ENCODE measurements at places on chromosomes 5 and 9.
A peak's percentile ranks its signal among the peaks of the same experiment; 100 is the strongest.

GRCh38 chr9:20925256-20926045, 106.0 kb downstream of the HACD4 start:
- DNase-seq, result no peak

- DNase-seq, result no peak
Measured at GRCh38 chr9:113178087-113178486, 27.3 kb downstream of the SLC31A2 start.

DNA sequence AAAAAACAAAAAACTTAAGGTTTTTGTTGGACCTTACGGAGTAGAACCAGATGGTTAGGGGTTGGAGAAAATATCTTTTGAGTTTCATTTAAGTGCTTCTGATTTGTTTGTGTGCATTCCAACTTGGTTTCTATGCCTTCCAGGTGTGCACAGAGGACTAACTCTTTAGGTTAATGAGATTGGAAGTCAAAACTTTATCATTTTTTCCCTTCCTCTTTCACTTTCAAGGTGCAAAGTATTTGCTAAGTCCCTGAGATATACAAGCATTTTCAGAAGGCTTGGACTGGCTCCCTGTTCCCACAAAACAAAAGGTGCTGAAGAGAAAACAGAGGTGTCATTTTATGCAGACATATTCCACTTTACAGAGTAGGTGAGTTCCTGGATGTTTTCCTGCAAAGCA, 30.3 kb upstream of the CER1 start:
- DNase-seq, result no peak

- peak; percentile 24 for DNase-seq
Measured at GRCh38 chr5:176748967-176749935, 61.1 kb upstream of the UNC5A start.

DNA sequence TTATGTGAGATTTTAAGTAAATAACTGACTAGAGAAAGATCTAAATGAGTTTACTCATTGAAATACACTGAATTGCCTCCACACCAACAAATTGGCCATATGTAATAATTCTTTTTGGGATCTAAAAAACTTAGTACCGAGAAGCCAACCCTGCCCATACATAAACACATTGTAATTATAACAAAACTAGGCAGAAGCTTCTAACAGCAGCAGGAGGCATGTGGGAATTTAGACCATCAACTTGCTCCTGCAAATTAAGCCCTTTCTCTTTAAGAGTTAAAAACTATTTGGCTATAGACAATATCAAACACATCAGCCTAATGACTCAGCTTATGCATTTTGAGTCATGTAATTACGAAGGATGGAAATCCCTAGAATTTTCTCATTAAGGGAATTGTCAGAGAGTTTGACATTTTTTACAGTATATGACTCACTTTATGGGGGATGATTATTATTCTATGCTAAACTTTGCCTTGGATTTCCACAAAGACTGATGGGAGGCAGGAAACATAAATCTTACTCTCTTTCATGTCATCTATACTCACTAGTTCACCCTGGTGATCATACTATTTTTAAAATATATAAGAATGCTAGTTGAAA, 1.0 kb downstream of the IL7R start:
- no peak for DNase-seq

- no peak for DNase-seq
Measured at GRCh38 chr9:30774326-30774725, 1610.1 kb upstream of the ACO1 start.

- no peak for DNase-seq
Measured at GRCh38 chr5:36646507-36647023, 40.2 kb downstream of the SLC1A3 start.

- DNase-seq, result no peak
Measured at GRCh38 chr5:13331585-13331984, 612.9 kb downstream of the DNAH5 start.
